RKO (cell line): ENCODE measurements at places on chromosomes 12 and 14.

GRCh38 chr12:91326058-91327027 is 143.7 kb upstream of the DCN start:
- peak; percentile 40 for DNase-seq

DNA sequence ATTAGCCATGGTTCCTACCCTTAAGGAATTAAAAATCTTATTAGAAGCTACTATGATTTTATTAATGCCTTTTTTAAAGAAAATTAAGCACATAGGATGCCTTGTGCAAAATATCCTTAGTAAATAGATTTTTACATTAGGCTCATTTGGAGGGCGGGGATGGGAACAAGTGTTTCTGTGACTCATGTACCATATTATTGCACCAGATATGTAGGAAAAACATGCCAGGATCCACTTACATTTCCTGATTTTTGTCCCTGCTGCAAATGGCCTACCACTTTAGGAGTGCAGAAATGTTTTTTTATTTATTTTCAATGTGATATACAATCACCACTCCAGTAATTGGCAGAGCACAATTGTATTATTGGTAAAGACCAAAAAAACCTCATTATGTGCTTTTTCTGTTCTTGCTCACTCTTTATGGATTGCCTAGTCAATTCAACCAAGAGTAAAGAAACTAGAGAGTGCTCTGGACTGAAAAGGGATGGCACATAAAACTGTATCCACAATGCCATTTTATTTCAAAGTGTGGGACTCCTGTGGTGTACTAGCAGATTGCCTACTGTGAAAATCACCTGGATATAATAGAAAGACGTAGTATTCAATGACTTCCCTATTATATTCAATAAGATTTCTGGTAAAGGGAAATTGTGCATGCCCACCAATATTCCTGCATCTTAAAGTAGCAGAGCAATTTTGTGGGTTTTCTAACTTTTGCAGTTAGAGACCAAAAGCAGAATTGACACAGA is 86.9 kb downstream of the ANO6 start:
- no peak for DNase-seq

GRCh38 chr12:102522768-102523167 is 42.4 kb upstream of the IGF1 start:
- peak; percentile 13 for DNase-seq

- peak; percentile 35 for DNase-seq
Measured at GRCh38 chr14:64074961-64075612, 219.1 kb downstream of the ESR2 start.

- no peak for DNase-seq
Measured at GRCh38 chr12:27221625-27222387, 22.3 kb upstream of the STK38L start.

DNA sequence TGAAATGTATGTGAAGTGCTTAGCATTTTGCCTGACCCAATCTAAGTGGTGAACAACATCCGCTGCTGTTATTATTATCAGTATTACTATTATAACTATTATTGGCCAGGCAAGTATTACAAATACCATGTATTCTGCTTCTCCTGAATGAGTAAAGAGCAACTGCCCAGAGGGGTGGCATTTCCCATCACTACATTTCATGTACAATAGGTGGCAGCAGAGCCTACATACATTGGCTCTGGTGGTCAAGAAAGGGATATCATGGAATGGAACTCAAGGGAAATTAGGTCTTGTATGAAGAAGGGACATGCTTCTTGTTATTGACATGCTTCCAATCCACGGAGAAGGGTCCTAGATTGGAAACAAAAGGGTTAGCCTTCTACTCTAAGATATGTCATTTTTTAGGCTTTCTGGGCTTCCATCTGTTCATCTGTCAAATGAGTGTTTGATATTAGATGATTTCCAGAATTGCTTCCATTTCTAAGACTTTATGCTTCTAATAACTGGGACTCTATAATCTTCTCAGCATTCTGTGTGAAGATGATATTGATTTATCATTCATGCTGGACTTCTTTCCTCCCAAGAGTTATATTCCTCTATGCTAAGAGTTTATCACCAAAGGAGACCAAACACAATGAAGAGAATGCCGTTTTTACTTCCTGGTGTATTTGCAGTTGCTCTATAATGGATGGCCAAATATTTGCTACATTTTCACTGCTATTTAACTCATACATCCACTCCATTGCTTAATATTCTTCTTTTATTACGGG is 239.1 kb downstream of the SSPN start:
- DNase-seq = peak; percentile 85

DNA sequence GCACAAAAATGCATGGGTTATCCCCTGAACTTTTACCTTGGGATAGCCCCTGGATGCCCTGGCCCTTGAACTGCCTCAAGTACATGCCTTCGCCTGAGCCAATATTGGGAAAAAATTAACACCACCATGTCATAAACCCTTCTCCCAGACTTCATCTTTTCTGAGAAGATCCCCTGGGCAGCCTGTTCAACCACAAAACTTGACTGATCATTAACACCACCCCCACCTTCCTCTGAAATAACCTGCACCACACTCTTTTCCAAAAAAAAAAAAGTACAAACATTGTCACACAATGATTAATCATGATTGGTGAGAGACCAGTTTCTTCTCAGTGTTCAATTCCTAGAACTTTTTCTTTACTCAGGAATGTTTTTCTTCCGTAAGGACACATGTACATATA is 217.9 kb downstream of the PAX9 start:
- DNase-seq = no peak
